Esophagus mucosa (tissue), 1 donor: ENCODE measurements at places on chromosomes 7 and 10. TPM values are rescaled to one million over a fixed set of nuclear protein-coding genes. Genes with fewer than 3 reads are reported as not detected.

- no peak for ATAC-seq
Measured at GRCh38 chr10:85235258-85235657, 906.9 kb downstream of the CCSER2 start.

GRCh38 chr7:169276-170172 is 22.8 kb upstream of the FAM20C start:
- ATAC-seq, result no peak

- peak; percentile 39 for ATAC-seq
Measured at GRCh38 chr10:510415-510881, 179.0 kb downstream of the DIP2C start.

DNA sequence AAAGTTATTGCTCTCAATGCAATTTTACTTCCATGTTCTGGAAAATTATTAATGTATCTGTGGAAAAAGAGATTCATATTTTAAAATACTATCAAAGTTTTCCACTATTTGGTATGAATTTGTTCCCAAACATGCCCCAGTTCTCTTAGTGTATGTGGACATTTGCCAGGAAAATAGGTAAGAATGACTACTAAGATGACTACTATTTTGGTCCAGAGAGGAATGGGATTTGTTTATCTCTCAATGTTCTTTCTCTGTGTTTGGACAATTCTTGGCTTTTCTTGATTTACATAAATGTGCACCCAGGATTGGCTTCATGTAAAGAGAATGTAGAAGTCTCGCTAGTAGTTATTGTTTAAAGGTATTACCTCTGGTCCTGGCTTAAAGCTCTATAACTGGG is 60.3 kb upstream of the POT1 start:
- ATAC-seq, result no peak

GRCh38 chr10:129032372-129033313 is 434.4 kb upstream of the MGMT start:
- no peak for ATAC-seq

- ATAC-seq, result no peak
Measured at GRCh38 chr10:70435241-70436085, 6.0 kb downstream of the NODAL start.

DNA sequence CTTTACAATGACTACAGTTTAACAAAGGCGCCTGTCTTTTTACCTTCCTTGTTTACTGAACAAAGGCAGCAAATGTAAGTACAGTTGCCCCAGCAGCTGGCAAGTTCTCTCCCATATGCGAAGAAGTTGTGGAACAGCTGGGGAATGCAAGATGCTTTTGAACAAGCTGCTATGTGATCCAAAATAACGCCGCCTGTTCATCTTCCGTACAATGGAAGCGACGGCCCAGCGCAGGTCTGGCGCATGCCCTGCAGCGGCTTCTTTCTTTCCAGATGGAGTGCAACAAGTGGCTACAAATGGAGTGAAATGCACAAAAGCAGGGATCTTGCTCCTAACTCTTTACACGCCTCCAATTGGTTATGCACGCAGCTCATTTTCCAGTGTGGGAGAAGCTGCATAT is 97.0 kb upstream of the SVIL start:
- no peak for ATAC-seq

DNA sequence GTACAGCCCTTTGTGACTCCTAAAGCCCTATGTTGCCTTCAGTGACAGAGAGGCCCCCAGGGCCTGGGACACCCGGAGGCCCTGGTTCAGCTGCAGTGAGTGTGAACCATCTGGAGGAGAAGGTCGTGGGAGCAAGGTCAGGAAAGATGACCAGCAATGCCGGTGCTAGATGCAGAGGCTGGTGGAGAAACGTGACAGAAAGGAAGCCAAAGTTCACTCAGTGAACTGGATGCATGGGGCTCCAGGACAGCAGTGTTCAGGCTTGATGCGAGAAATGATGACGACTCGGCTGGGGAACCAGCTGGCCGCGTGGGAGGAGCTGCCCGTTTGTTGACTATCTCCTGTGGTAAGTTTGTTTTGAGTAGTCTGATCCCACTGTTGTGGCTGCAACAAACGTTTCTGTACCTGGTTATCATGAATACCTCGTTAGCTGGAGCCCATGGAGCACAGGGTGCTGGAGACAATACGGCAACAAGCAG is 54.1 kb upstream of the MKRN1 start:
- no peak for ATAC-seq

DNA sequence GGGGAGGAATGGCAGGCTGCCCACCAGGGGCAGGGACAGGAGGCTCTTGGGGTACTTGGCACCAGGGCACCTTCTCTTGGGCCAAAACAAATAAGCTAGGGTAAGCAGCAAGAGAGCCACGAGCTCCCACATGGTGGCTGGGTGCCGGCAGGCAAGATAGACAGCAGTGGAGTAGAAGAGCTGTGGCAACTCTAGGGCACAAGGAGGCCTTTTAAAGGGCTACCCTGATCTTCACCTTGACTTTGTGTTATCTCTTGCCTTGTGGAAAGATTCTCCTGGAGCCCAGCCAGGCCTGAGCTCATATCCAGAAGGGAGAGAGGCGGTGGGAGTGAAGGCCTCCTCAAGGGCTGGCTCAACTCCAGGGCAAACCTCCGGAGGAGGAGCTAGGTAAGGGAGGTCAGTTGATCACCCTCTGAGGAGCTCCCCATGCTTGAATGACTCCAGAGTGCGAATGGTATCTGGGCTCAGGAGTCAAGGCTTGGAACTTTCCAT is at the start of gene CYP17A1:
CYP17A1 (minus strand) TSS at position 184 of the 492 bp plus-strand sequence; CDS start at position 132, 52 bp downstream.
- no peak for ATAC-seq

GRCh38 chr7:101557421-101557820 is 71.7 kb downstream of the MYL10 start:
- ATAC-seq, result no peak

RAMP3 gene
- 7.8 TPM for total RNA-seq

FIGNL1 gene
- total RNA-seq, result 15.9 TPM

IGF2BP3 gene
- total RNA-seq, result 3.9 TPM

OGDHL gene
- 0.52 TPM for total RNA-seq
